Right lung (tissue), 10 donors: ENCODE measurements at places on chromosomes 2 and 18. TPM values are rescaled to one million over a fixed set of nuclear protein-coding genes. Genes with fewer than 3 reads are reported as not detected.

The MYL12B gene
- 427 TPM for polyA plus RNA-seq

The C18orf32 gene
- polyA plus RNA-seq = 23.1 TPM

The HOXD11 gene
- polyA plus RNA-seq = not detected

The NCKAP5 gene
- 15.9 TPM for polyA plus RNA-seq

The REG3A gene
- not detected for polyA plus RNA-seq

The MRPL44 gene
- 25.8 TPM for polyA plus RNA-seq

The MDH1 gene
- polyA plus RNA-seq = 192 TPM

The CYP27A1 gene
- 22.7 TPM for polyA plus RNA-seq

The TEX44 gene
- polyA plus RNA-seq = not detected

The ATP6V1C2 gene
- 3.2 TPM for polyA plus RNA-seq

The SCN2A gene
- polyA plus RNA-seq = 0.41 TPM

The TRABD2A gene
- polyA plus RNA-seq = 23.9 TPM

The MEMO1 gene
- 34.5 TPM for polyA plus RNA-seq

The GKN1 gene
- not detected for polyA plus RNA-seq

The FBLN7 gene
- 15.2 TPM for polyA plus RNA-seq

The SLC38A11 gene
- 1.1 TPM for polyA plus RNA-seq

The PARD6G gene
- 17.7 TPM for polyA plus RNA-seq

The CD8B gene
- 0.85 TPM for polyA plus RNA-seq

The PAIP2B gene
- polyA plus RNA-seq = 10.2 TPM

The RAPGEF4 gene
- polyA plus RNA-seq = 8.4 TPM

The GALNT5 gene
- polyA plus RNA-seq = 8.1 TPM

The PROC gene
- 6.0 TPM for polyA plus RNA-seq

The DSG1 gene
- polyA plus RNA-seq = not detected

The HYCC2 gene
- polyA plus RNA-seq = 13.5 TPM

The C2orf78 gene
- polyA plus RNA-seq = not detected

The FAM124B gene
- 34.6 TPM for polyA plus RNA-seq

The HOXD13 gene
- polyA plus RNA-seq = not detected
